ENCODE measurements at places on chromosomes 3 and 15. TPM values are rescaled to one million over a fixed set of nuclear protein-coding genes. Genes with fewer than 3 reads are reported as not detected.

The SERPINI2 gene
- not detected for total RNA-seq

The CACNA1D gene
- not detected for total RNA-seq

The RNF123 gene
- 69.7 TPM for total RNA-seq

The ELL3 gene
- 1.3 TPM for total RNA-seq

The SUCNR1 gene
- total RNA-seq, result 0.15 TPM

The ROPN1 gene
- total RNA-seq, result not detected
